A549 treated with DMSO at 1 μM for 4 hours (cell line): ENCODE measurements at places on chromosomes 2 and 18. TPM values are rescaled to one million over a fixed set of nuclear protein-coding genes. Genes with fewer than 3 reads are reported as not detected.

Gene ZSCAN30
- 0.58 to 1.4 TPM (median 0.86 TPM) in 5 replicates for total RNA-seq

Gene C2orf92
- 0.51 to 0.88 TPM (median 0.68 TPM) in 5 replicates for total RNA-seq

Gene LINC00305
- not detected in 5 replicates for total RNA-seq

Gene PRSS56
- total RNA-seq, result 0.09 to 0.16 TPM (median 0.12 TPM) in 4 of 5 replicates, not detected in the other

Gene AAMP
- 109 to 189 TPM (median 121 TPM) in 5 replicates for total RNA-seq

Gene FBXO41
- 4.4 to 6.1 TPM (median 5.3 TPM) in 5 replicates for total RNA-seq

Gene ANKRD30B
- total RNA-seq, result not detected in 5 replicates

Gene TCF23
- total RNA-seq, result not detected in 5 replicates

Gene LONRF2
- 3.3 to 5.5 TPM (median 4.8 TPM) in 5 replicates for total RNA-seq

Gene TLX2
- 0.14 to 0.43 TPM (median 0.25 TPM) in 5 replicates for total RNA-seq

Gene CHRNG
- not detected in 5 replicates for total RNA-seq

Gene PPP1CB
- 98.9 to 160 TPM (median 133 TPM) in 5 replicates for total RNA-seq

Gene C18orf32
- total RNA-seq, result 13.4 to 31.3 TPM (median 23.9 TPM) in 5 replicates

Gene FAM228A
- not detected in 5 replicates for total RNA-seq

Gene MSTN
- total RNA-seq, result 0.02 TPM in 1 of 5 replicates, not detected in the others

Gene RAB1A
- 192 to 259 TPM (median 243 TPM) in 5 replicates for total RNA-seq

Gene KANSL1L
- total RNA-seq, result 0.24 to 0.99 TPM (median 0.56 TPM) in 5 replicates

Gene SLC8A1
- total RNA-seq, result 0.45 to 0.71 TPM (median 0.48 TPM) in 5 replicates

Gene SETBP1
- 0.65 to 0.87 TPM (median 0.79 TPM) in 5 replicates for total RNA-seq
